ENCODE measurements at places on chromosomes 5 and 9.

DNA sequence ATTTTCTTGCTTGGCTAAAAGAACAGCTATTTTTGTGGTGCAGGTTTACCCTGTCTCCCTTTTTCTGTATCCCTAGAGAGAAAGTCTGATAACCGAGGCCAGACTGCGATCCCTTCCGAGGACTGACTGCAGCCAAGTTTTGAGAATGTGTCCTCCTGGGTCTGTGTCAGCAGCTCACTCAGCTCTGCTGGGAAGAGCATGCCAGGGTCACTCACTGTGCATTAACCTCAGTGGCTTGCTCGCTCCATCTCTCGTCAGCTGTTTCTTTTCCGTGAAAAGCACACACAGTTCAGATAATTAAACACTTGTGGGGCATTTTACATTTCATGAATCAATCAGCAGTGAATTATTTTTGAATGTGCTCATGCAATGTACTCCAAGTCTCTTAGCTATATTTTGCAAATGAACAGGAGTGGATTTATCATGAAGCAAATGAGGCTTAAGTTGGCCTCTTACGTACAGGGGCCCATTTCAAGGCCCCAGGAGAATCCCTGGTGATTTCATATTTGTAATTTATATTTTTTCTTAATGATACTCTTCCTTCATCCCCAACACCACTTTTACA is 252.1 kb downstream of the SMARCA2 start:
- no peak for DNase-seq

DNA sequence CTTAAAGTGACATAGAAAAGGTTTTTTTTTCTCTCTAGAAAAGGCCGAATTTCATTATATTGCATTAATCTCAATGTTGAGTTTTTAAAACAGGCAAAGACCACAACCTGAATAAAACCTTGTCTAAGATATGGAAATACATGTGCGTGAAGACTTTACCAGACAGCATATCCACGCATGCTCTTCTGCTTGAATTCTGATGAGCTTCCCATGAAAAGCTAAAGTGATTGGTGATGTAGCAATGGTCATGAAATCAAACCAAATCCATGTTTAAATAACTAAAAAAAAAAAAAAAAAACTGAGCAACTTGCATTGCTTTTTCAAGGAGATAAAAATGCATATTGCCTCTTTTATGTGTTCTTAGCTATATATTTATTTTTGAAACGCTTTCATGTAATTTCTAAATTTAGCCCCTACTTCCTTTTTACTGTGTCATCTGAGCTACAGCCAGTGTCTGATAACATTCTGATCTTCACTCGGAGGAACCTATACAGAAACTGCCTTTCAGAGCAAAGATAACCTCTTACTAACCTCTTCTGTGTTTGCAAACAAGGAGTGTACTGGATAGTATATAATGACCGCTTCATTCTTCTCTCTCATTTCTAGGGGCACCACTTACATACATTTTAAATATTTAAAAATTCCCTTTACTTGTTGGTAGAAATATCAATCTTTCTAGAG is 179.1 kb upstream of the GNA14 start:
- no peak for DNase-seq

DNA sequence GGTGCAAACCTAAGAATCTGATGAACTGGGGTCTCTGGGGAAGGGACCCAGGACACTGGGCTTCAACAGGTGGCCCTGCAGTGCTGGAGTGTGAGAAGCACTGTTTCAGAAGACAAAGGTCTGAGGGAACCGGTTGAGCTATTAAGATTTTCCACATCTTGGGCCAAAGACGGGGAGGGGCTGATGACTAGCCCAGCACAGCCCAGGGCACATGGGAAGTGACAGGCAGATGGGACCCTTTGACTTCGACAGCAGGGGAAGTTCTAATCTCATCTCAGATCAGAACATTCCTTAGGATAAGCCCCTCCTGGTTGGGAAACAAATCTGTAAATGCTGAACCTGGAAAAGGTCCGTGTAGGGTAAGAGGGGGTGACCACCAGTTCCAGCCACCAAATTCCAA is 67.4 kb downstream of the RAPGEF1 start:
- DNase-seq, result no peak

GRCh38 chr5:61906820-61907219 is 399.2 kb upstream of the KIF2A start:
- DNase-seq, result no peak

DNA sequence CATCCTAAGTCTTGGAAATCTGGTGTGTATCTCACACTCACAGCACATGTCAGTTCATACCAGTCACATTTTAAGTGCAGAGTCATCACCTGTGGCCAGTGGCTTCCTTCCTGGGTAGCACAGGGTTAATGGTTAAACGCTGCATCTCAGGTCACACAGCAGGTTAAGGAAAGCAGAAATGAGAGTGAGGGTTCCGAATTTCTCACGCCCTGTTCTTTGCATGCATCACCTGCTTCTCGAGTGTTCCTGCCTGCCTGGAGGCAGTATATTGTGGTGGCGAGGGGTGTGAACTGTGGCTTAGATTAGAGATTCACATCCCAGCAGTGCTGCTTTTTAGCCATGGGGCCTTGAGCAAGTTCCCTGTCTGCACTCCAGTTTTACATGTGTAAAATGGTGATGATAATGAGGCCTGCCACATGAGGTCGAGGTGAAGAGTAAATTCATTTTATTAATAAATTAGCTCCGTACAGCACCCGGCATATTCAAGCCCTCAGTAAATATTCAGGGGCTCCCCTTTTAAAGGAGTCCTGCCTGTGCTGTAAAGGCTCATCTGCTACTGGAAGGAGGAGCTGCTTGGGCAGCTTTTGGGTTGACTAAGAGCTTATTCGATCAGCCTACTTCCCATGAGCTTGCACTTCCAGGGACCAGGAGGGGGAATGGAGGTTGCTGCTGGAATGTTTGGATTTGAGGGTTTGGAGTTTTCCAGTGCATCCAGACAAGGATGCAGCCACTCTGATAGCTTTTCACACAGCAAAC is 61.1 kb upstream of the SAP30L start:
- DNase-seq, result no peak

DNA sequence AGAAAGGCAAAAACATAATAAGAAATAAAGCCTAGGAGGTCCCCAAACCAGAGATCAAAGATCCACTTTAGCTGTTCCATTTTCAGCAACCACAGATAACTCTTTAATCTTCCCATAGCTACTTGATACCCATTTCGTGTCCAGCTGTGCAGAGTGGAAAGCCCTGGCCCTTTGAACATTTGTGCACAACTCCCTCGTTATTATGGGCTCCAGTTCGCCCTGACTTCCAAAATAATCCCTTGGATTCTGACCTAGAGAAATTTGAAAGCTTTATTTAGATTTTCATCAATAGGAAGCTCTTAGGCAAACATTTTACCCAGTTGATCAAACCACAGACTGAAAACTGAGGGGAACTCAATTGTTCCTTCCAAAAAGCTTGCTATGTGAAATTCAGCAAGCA is 4.8 kb downstream of the MYOT start:
- DNase-seq, result no peak

DNA sequence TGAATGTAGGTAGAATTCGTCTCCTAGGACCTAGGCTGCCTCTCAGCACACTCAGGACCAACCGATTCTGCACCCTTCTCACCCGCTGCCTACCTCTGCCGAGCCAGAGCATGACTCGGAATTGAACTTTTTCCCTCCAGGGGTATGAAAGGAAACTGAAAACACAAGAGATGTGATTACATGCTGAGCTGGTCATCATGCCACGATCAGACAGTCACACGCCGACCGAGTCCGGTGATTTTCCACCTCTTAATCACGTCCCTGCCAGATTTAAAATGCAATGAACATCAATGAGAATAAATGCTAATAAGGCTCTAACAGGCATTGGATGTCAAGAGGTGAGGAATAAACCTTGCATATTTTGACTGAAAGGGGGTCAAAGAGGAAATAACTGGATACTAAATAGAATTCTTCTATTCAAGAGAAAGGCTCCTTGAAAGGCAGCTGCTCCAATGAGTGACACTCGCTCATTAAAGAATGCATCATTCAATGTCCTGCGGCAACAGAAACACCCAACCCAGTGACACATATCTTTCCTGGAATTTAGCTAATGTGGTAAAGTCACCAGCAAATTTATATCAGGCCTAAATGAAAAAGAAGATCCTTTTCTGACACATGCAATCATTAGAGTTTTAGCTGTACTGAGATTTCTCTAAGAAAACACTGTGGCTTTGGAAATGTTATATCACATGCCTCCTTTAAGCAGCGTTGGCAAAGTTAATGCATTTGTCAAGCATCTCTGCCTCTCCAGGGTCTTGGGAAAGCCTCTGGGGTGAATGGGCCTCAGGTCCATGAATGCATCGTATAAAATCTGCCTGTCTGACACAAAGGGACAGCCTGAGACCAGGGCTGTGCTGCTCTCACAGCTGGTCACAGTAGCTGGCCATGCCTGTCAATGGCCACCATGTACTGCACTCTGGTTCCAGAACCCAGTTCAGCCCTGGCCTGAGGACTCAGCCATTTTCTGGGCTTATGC is 128.7 kb downstream of the SPOCK1 start:
- DNase-seq, result no peak

DNA sequence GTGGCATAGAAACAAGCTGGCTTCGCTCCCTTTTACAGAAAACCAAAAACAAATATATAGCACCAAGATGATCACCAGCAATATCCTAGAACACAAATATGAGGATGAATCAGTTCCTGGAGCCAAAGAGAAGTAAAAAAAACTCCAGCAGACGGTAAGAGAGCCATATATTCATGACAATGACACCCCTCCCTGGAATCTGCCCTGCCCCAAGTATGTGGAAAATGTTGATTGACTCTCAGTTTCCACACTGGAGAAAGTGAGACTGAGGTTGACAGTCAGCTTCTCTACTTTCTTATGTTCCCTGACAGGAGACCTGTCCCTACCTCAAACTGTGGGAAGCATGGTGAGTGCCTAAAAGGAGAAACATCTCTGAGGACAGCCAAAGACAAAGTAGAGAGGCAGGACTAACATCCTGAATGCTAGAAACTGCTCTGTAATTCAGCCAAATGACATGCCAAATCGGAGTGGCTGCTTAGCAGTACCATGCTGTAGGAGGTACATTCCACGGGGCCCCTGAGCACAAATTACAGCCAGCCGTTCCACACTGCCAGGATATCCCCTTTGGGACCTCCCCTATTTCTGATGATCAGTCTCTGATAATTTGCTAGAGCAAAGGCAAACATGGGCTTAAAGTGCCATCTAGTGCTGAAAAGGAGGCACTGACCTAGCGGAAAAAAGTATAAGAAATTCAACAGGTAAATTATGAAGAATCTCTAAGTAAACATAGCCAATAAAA is 424.0 kb upstream of the RGMB start:
- no peak for DNase-seq

DNA sequence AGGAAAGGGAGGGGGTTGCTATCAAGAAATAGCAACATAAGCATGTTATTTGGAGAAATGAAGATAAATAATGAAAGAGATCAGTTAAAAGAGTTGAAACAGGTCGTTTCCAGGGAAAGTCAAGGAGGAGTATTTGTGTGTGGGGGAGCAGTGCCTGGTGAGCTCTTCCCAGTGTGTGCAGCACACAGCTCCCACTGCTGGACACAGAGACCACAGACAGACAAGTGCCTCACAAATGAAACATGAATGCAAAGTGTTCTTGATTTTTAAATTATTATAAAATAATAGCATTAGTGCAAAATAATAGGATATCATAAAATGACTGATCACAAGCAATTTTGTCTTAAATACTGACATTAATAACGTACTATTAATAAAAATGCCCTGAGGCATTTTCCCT is 40.8 kb downstream of the LIFR start:
- no peak for DNase-seq

GRCh38 chr9:77015327-77016048 is 4.0 kb upstream of the FOXB2 start:
- no peak for DNase-seq

DNA sequence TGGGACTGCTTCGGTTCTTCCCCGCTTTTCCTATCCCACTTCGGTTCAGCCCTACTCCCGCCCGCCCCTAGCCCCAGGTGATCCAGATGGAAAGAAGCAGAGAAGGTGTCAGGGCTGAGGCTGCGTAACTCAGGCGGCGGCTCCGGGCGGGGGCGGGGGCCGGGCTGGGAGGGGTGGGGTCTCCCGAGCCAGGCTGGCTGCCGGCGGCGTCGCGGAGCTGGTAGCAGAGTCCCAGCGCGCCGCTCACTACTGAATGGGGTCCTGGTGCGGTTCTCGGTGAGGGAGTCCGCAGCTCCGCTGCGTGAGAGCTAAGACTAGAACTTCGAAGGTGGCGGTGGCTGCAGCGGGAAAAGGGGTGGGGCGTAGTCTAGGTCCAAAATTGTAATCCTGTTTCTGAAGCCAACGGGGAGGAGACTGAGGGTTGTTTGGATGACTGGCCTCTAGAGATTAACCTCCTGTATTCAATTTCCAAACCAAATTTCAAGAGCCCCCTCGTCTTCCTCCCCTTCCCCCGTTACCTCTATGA is 1.4 kb downstream of the PRR16 start:
- DNase-seq, result no peak

DNA sequence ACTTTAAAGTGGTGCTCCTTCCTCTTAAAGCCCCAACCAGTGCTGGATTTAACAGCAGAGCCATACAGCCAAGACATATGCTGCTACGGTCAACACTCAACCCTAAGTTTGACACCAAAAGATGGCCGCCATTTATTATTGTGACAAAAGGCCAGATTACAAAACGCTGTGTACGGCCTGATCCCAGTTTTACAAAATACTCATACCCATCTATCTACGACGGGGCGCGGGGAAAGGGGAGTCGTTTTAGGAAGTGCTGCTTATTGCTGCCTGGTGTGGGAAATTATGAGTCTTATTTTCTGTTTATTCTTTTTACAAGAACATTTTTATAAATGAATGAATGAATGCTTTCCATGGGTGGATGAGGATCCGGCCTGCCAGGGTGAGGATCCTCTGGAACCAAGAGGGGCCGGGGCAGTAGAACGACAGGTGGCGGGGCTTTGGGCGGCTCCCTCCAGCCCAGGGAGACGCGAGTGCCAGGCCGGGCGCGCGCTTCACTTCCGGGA is 457 bp upstream of the IDNK start:
- DNase-seq, result no peak

- no peak for DNase-seq
These were observed 14.2 kb upstream of the AHRR start for GRCh38 chr5:307306-307705.

DNA sequence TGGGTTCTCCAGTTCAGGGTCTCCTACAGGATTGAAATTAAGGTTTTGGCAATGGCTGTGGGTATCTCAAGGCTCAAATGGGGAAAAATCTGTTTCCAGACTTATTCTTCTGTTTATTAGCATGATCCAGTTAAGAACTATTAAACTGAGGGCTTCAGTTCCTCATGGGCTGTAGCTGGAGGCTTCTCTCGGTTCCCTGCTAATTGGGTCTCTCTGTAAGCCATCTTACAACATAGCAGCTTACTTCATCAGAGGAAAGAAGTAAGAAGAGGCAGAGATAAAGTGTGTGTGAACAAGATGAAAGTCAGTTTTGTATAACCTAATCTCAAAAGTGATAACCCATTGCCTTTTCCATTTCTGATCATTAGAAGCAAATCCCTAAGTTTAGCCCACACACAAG is 391.9 kb downstream of the PSAT1 start:
- no peak for DNase-seq

GRCh38 chr9:96644137-96644536 is 11.0 kb downstream of the PRXL2C start:
- no peak for DNase-seq

All from AG09319 (cell line).